Right ventricle myocardium inferior (tissue), 1 donor: ENCODE measurements at places on chromosomes 11 and 22.

DNA sequence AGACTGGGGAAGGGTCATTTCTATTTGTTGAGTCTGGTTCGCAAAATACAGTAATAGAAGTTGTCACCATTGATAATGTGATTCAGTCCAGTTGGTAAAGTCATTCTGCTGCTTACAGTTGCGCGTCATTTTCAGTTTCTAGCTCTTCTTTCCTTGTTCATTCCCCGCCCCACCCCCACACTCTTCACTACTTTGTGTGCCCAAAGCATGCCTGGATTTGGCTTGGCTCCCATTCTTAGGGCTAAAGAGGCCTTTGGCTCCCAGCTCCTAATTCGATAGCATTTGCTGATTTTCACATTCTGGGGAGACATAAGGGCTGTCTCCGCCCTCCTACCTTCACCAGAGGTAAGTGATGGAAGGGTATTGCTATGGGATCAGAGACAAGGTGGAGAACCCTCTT, 43.0 kb downstream of the CECR2 start:
- DNase-seq, result no peak

- no peak for DNase-seq
These were observed 56.9 kb downstream of the SLC35F2 start for GRCh38 chr11:107801641-107802040.

DNA sequence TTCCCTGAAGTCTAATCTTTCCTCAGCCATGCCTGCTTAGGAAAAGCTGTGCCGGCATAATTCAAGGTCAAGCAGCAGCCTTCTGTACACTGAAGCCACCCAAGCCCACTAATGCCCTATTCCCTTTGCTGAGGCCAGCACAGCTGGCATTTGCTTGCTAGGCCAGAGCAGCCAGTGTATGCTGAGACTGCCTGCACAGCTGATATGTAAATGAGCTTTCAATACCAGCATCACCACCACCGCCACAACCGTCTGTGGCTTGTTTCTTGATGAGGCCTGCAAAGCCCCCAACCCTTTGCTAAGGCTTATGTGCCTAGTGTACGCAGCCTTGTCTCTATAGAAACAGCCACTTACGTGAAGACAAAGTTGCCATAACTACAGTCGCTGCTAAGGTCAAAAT, 56.3 kb upstream of the TNRC6B start:
- DNase-seq, result no peak

DNA sequence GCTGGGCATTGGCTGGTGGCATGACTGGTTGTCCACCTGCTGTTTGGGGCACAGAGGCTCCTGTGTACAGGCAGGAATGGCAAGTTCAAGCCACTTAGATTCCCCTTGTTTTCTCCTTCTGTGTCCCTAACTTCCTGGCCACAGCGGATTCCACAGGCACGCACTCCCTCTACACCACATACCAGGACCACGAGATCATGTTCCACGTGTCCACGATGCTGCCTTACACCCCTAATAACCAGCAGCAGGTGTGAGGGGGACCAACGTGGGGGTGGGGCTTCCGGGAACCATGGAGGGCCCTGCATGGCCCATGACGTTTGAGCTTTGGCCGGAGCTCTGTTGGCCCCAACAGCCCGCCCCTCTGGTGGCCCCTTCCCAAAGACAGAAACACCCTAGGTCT, 7.8 kb downstream of the SIPA1 start:
- no peak for DNase-seq

DNA sequence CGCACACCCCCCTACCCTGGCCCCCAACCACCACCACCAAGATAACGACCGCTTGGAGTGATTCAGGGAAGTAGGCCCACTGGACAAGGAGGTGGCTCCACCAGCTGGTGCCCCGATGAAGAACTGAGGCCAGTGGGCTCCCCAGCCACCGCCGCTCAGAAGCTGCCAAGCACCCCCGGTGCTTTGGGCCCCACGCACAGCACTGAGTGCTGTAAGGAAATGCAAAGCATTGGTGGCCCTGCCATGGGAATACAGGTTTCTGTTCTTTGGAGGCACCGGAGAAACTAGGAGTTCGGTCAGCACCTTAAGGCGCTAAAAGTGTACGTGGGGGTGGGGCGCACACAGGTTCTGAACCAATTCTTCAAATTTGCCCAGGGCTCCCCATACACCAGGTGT, 664 bp upstream of the PRSS23 start:
- DNase-seq, result no peak

GRCh38 chr11:94528551-94528950, 15.2 kb upstream of the FUT4 start:
- DNase-seq, result no peak

DNA sequence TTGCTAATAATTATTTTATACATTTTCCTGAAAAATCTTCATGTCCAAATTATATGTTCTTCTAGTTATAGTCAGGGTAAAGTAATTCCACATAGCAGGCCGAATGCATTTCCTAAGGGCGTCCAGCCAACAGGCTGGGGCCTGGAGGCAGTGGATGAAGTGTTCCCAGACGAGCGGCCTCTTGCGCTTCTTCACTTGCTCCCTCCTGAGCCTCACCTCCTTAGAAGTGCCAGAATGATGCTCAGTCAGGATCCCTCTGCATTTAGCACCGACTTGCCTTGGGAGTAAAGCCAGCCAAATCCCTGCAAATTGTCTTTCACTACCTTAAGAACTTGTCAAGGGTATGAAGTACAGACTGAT, 1.5 kb downstream of the OLFML1 start:
- no peak for DNase-seq
